ENCODE measurements at places on chromosomes 2 and 18.

DNA sequence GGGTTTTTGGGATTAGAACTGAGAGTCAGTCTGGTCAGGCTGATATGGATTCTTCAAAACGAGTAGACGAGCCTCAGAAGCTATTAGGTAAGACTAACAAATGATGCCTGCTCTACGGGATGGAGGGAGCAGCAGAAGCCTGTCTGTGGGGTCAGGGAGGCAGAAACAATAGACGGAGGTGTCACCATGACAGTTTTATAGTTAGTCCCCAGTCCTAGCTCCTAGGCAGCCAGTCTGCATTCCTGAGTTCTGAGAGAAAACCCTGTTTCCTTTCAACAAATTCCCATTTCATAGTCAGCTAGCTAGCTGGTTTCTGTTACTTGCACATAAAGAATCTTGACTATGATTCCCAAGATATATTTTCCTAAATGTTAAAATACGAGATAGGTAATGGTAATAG lies 542.1 kb downstream of the PID1 start:
- DNase-seq, result no peak

DNA sequence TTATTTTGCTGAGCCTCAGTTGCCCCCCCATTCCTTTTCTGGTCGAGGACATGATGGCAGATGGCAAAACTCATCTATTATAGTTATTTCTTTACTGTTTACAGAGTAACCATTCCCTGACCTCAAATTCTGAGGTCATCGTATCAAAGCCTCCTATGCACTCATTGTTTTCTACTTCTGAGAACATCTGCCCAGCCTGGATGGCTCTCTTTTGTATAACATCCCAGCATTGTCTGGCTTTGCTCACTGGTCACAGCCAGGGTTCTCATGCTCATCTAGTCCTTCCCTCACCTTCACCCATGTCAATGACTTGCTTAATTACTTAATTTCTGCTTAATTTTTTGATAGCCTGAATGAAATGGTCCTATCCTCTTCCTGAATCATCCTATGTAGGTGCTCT lies 472.1 kb downstream of the PARD3B start:
- no peak for DNase-seq

DNA sequence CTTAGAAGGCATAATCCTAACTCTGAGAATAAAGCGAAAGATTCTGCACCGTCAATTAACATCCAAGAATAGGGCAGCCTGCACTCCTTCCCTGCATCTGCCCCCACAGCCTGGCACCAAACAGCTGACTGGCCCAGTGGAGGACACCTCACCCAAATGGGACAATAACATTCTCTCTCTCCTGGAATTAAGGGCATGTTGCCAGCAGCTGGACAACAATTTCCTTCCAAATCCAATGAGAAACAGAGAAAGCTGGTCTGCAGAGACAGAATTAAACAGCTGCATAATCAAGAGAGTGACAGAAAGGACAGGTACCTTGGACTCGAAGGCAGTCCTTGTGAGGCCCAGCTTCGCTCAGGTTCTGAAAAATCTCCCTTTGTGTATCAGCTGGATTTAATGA lies 15.0 kb downstream of the COX7A2L start:
- no peak for DNase-seq

- no peak for DNase-seq
These were observed 124.7 kb downstream of the HDAC4 start for GRCh38 chr2:239275847-239276831.

DNA sequence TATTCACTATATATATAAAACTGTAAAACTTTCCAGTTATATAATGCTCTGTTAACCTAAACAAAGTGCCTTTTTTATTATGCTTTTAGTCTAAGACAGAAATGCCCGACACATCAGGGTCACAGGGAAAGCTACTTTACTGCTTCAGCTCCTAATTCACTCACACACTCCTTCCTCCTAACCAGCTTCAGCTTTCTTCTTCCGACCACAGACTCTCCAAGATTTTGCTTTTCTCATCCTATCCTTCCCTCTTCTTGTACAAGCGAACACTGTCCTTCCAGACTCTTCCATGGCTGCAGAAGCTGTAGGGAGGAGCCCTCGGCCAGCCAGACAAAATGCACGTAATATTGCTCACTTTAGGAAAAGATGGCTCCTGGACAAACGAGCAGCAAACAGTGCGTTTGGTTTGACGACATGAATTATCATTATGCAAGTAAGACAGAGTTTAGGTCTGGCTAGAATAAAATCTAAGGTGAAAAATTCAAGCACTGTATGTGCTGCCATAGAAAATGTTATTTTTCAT lies 47.5 kb upstream of the HNRNPA3 start:
- no peak for DNase-seq

DNA sequence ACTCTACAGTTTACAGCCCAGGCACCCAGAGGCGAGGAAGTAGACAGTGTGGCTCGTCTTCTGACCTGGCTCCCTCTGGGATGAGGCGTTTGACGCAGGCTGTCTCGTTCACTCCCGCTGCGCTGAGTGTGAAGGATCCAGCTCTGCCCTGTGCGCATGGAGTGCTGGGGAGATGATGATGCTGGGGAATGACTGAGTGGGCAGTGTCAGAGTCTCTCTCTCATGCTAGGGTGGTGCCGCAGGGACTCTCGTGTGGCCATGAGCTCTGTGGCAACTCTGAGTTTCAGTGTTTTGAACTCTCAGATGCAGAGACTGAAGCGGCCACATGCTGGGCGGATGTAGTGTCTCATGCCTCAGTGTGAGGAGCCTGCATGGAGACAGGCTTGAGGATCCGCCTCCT lies 118.4 kb upstream of the TPO start:
- no peak for DNase-seq

GRCh38 chr2:20282916-20283592 lies 58.1 kb upstream of the SDC1 start:
- DNase-seq, result no peak

DNA sequence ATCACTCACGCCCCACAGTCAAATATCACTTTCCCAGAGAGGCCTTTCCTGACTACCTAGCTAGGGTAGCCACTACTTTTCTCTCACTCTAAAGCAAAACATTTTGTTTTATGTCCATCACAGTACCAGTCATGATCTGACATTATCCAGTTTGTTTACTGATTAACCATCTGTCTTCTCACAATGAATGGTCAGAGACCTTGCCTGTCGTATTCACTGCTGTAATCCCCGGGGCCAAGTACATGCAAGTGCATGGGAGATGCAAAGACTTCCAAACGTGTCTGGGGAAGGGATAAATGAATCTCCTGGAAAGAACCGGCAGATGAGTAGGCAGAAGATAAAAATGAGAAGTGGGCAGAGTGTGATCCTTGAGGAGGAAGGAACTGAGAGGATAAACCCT lies 39.7 kb downstream of the THUMPD2 start:
- DNase-seq, result no peak

GRCh38 chr2:238703053-238703415 lies 144.9 kb upstream of the TWIST2 start:
- no peak for DNase-seq

DNA sequence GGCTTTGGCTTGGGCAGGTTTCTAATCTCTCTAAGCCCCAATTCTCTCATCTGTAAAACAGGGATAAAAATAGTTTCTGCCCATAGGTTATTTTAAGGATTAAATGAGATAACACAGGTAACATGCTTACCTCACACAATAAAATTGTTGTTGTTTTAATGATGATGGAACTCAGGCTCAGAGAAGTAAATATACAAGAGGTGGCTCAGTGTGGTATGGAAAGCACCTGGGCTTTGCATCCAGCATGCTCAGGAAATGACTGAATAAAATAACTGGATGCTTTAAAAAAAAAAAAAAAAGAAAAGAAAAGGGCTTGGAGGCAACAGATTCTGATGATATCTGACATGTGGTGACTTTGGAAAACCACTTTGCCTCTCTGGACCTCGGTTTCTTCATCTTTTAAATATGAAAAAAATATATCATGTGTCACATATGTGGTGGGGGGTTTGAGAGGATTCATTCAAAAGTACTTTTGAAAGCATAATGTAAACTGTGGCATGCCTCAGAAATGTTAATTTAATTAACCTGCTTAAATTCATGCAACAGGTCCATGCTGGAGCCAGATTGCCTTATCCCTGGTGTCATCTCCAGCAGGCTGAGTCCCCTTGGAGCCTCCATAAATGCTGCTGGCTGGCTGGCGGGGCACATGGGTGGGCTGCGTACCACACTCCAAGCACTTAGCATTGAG lies 112.8 kb upstream of the CDC42EP3 start:
- no peak for DNase-seq

DNA sequence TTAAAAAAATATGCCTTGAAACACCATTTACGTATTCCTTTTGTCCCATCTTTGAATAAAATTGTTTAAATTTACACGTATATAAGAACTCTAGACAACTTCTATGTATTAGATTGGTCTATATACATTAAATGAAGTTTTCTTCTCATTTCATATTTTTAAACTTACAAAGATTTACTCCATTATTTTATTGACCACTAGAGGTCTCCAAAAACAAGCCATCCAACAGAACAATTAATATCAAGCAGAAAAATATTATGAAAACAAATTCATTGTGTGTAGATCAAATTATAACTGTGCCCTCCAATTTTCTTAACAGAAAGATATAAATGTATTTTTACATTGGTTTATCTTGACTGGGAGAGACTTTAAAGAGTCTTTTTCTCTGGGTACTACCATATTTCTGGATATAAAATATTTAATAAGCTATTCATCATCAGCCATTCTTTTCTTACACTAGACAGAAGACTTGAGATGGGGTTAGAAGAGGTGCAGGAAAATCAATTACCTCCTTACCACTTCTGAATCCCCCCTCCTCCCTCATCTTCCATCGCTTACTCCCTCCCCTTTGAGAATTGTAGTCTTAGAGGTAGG lies 66.5 kb downstream of the DPP4 start:
- no peak for DNase-seq

DNA sequence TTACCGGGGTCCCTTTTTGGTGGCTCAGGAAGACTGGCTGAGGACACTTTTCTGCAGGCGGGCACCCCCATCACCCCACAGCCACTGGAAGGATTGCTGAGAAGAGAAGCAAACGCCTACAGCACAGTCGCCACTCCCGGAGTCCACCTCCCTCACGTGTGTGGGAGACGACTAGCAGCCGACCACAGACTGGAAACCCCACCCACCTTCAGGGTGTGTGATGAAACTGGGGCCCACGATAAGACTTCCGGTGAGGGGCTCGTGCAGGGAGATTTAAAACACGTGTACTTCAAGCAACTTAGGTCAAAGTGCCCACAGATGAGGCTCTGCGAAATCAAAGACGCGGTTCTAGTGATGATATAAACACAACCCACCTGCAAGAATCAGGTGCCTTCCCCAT lies 26.3 kb downstream of the MBP start:
- peak; percentile 68 for DNase-seq

DNA sequence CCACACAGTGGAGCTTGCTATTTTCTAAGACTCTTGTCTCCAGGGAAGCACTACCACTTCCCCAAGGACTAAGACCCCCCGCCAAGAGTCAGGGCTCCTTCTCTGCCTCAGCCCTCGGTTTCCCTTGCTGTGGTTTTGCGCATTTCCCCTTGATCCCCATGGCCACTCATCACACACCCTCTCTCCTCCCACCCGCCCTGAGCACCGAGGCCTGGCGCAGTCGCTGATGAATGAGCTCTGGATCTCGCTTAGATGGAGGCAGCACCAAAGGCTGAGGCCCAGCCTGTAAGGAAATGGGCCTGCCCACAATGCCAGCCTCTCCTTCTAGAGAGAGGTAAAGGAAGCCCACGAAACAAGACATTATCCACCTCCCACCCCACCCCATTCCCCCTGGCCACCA lies 96.9 kb downstream of the TNS1 start:
- no peak for DNase-seq

DNA sequence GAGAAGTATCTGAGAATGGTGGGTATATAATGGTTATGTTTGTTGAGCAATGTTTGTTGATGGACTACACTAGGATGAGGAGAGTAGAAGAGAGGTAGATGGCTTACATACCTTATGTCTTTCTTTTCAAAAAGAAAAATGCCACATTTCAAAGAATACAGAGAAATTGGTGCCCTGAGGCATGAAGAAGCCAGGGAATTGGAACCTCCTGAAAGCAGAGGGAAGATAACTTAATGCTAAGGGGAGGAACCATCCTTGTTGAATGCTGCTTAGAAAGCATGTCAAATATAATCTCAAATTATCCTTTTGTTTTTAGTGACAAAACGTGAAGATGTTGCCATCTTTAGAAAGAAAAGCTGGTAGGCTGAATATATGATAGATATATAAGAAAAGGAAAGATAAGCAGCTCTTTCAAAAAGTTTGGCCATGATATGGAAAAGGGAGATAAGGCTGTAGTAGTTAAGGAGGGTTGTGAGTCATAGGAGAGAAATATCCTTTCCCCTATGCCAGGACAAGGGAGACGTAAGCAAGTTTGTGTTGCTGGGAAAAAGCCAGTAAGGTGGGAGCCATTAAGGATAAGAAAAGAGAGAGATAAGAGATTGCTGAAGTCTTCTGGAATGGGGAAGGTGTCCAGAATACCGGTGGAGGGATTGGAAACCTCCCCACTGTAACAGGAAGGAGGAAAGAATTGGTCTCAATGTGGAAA lies 66.3 kb downstream of the SCN2A start:
- DNase-seq, result no peak

GRCh38 chr2:27214941-27215340 lies 2.2 kb upstream of the CAD start:
- DNase-seq, result no peak

DNA sequence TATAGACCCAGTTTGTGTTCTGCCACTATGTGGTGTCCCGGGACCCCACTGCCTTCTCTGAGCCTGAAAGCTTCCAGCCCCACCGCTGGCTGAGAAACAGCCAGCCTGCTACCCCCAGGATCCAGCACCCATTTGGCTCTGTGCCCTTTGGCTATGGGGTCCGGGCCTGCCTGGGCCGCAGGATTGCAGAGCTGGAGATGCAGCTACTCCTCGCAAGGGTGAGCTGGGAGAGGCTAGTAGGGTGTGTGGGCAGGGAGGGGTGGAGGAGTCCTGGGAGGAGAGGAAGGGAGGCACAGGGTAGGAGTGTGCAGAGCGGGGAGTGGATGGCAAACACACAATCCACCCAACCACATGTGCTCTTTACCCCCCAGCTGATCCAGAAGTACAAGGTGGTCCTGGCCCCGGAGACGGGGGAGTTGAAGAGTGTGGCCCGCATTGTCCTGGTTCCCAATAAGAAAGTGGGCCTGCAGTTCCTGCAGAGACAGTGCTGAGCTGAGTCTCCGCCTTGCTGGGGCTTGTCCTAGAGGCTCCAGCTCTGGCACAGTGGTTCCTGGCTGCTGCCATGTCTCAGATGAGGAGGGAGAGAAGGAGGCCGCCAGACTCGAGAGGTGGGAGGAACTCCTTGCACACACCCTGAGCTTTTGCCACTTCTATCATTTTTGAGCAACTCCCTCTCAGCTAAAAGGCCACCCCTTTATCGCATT lies 16.9 kb downstream of the PRKAG3 start:
- DNase-seq, result no peak

GRCh38 chr18:9417073-9417851 lies 58.1 kb upstream of the RALBP1 start:
- no peak for DNase-seq

Data from stimulated activated CD8-positive, alpha-beta memory T cell treated with anti-CD3 and anti-CD28 coated beads, Interleukin-15, amount 100 ng/mL, for 48 hours (primary cell).